Skeletal muscle cell (primary cell): ENCODE measurements at places on chromosomes 7 and 10.

GRCh38 chr7:94348142-94348541, 46.6 kb upstream of the COL1A2 start:
- peak; percentile 83 for DNase-seq

DNA sequence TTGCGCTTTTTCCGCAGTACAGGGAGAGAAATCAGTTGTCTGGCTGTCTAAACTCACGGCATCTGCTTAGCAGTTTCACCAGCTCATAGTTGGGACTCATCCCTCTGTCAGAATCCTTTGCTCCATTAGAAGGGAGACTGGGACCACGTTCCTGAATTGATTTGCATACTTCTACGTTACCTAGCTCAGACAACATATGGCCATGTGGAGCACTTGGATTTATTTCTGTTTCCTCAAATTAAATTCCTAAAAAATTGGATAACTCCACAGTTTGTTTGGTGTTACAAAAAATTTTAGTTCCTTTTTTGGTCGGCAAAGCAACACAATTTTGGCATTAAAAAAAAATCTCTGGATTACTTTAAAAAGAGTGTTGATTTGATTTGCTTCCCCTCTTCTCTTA, 614.0 kb downstream of the AUTS2 start:
- DNase-seq: no peak

- DNase-seq: no peak
Measured at GRCh38 chr7:48058990-48059389, 23.6 kb downstream of the C7orf57 start.

DNA sequence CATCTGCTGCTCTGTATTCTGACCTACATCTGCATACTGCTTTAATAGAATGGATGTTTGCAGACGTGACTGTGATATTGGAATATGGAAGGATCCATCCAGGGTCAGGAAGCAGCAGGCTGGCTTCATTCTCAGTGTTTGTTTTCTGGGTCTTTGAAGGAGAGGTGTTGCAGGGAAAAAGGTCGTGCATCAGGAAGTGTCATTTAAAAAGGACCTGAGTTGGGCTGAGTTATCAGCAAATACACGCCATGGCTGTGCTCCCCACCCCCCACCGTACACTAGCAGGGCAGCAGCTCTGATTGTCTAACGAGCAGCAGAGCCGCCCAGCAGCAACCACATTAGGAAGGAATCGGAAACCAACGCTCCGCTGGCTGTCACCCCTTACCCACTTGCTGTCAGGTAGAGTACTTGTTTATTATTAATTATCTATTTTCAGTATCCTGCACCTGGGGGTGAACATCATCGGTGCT, 63.1 kb upstream of the STEAP1B start:
- DNase-seq: no peak

- no peak for DNase-seq
Measured at GRCh38 chr7:21141476-21141875, 286.4 kb upstream of the SP4 start.

DNA sequence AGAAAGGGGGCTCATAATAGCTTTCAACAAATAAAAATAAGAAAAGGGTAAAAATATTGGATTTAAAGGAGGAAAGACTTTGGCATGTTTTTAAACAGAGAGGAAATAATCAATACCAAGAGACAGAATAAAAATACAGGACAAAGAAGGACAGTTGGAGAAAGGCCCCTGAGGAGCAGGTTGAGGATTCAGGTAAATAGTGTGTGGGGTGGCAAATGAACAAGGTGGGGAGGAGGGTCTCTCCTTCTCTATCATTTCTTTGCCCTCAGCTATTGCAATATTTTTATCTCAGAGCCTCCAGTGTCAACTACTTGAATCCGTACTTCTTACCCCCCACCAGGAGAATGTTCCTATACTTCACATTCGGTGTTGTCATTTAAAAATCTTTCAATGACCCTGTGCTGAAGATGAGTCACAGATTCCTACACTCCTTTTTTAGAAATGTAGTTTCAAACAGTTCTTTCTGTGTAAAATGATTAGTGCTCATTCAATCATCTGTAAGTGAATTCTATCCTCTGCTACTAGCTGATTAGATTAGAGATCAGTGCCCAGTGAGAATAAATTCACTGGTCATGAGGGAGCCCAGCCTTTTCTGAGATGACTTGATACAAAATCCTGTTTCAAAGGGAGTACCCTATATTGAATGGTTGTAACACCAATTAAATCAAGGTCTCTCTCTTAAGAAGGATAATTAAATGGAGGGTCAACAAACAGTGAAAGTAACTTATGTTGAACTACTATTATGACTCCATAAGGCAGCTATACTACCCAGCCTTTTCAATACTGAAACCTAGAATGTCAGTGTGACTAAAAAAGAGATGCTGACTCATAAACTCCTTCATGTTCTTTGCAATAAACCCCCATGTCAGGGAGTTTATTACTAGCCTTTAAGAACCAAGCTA, 50.4 kb upstream of the WNT16 start:
- no peak for DNase-seq

GRCh38 chr10:5618042-5618441, 48.4 kb downstream of the ASB13 start:
- DNase-seq: no peak

- DNase-seq: no peak
Measured at GRCh38 chr7:118429141-118429540, 204.6 kb downstream of the ANKRD7 start.

GRCh38 chr7:132584796-132585494, 8.7 kb upstream of the PLXNA4 start:
- no peak for DNase-seq

GRCh38 chr7:75040512-75040911, 33.1 kb downstream of the RCC1L start:
- no peak for DNase-seq

DNA sequence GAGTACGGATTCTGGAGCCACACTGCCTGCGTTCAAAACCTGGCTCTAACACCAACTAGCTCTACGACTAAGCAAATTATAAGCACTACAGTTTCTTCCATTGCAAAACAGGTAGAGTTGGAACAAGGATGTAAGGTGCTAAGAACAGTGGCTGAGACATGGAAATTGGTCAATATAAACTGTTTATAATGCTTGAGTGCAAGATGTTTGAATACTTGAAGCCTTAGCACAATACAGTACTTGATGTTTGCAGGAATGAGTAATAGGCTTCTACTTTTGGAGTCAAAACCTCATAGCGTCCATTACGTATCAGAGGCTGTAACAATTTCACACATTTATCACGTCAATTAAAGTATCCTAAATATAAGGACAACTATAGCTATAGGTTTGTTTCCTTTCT, 6.9 kb downstream of the NT5C2 start:
- DNase-seq: no peak

DNA sequence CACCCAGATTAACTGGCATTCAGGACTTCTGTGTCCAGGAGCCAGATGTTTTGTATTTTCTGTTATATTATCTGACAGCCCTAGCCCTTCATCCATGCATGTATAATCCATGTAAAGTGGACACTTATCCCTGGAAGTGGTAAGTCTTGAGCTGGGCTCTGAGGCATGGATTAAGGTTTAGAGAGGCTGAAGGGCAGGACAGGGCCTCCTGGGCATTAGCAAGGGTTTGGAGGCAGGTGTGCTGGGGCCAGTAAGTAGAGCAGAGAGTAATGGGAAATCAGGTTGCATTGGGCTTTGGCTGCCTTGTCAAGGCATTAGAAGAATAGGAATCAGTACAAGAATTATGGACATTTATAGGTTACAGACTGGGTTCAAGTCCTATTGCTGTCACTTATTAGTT, 138.0 kb downstream of the DYNC1I1 start:
- DNase-seq: no peak

DNA sequence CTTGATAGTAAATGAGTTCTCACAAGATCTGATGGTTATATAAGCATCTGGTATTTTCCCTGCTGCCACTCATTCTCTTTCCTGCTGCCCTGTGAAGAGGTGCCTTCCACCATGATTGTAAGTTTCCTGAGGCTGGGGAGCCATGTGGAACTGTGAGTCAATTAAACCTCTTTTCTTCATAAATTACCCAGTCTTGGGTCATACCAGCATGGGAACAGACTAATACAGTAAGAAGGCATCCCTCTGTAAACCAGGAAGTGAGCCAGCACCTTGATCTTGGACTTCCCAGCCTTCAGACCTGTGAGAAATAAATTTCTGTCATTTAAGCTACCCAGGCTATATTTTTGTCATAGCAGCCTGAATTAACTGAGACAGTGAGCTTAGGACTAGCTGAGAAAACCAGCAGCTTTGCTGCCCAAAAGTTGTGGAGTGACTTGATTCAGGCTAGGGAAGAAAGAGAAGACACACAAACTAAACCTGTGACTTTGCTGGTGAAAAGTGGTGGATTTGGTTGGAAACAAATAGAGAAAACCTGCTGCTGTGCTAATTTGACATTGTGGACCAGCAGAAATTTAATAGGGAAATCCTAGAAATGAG, 29.7 kb downstream of the PALS2 start:
- DNase-seq: no peak

DNA sequence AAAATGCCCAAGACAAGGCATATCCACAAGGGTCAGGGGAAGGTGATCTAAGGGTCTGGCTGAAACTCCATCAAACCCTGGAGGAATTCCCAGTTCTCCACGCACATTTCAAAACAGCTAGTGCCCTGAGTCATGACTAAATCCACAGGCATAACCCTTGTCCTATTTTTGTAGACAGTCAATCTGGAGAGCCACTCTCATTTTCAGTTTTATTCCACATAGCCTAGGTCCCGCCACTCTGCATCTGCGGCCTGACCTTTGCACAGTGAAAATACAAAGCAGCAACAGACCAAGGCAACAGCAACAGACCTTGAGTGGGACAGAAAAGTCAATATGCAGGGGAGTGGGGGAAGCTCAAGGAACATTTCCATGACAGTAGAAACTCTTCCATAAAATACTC, 201.4 kb upstream of the NPVF start:
- peak; percentile 10 for DNase-seq

GRCh38 chr10:108169846-108170245, 1005.3 kb upstream of the SORCS1 start:
- no peak for DNase-seq

- no peak for DNase-seq
Measured at GRCh38 chr7:12327922-12328321, 75.7 kb downstream of the VWDE start.

- DNase-seq: no peak
Measured at GRCh38 chr7:158408318-158408920, 179.2 kb downstream of the PTPRN2 start.

DNA sequence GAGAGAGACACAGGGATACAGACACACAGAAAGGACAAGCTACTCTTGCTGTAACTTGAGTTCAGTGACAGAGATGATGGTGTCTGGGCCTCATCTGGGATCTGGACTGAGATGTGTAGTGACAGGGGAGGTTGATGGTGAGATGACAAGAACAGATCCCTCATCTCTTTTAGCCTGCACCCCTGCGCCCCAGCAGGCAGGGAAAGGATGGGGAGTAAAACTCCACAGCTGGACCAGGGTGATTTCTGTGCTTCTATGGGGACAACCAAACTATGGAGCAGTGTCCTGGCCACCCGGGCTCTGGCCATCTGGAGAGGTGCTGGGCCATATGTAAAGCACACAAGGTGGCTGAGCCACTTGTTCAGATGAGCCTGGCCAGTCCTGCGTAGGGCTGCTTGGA, 4.5 kb upstream of the LRRC18 start:
- DNase-seq: no peak

DNA sequence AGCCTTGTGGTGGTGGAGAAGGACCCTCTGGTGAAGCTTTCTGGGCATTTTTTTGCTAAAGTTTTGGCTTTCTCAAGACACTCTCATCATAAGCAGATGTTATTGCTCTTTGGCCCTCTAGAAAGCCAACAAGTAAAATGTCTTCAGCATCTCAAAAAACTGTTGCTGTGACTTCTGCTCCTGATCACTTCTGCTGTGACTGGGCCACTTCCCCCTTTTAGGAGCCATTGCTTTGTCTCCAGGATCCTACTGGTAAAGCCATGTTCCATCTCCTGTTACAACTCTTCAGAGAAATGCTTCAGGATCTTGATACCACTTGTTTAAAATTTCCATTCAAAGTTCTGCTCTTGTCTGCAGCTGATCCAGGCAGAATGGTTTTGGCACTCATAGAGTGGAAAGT, 10.9 kb downstream of the PARP12 start:
- no peak for DNase-seq

GRCh38 chr7:7504910-7505704, 30.6 kb downstream of the COL28A1 start:
- DNase-seq: no peak

GRCh38 chr10:74994854-74995253, 116.6 kb upstream of the SAMD8 start:
- DNase-seq: no peak

GRCh38 chr10:123160311-123160980, 6.2 kb downstream of the BUB3 start:
- no peak for DNase-seq

DNA sequence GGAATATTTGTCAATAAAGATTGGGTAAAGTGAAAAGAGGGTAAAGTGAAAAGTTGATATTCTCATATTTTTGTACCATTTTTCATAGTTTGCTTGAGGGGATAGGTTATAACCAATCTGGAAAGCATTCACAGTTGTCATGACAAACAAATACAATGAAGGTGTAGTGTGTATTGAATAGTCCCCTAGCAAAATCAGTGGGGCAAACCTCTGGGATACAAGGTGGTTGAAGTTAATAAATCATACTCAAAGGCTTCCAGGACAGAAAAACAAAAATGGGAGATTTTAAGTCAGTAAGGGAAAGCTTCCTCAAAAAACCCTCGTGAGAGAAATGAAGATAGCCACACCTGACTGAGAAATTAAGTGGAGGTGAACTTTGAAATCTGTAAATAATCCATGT, 39.4 kb downstream of the PHTF2 start:
- DNase-seq: no peak

GRCh38 chr7:107914831-107915230, 23.8 kb downstream of the DLD start:
- no peak for DNase-seq

DNA sequence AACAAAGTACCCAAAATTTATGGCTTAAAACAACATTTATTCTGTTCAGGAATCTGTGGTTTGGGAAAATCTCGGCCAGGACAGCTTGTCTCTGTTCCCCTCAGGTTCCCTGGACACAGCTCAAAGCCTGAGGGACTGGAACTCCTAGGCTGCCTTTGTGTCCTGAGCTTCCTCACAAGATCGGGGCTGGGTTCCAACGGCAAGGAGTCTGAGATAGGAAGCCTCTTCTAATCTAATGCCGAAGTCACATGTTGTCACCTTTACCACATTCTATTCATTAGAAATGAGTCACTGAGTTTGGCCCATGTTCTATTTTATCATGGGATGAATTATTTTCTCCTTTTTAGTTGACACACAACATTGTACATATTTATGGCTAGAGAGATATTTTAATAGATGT, 80.5 kb downstream of the ANKRD26 start:
- DNase-seq: no peak

GRCh38 chr10:24597426-24597825, 126.3 kb downstream of the ARHGAP21 start:
- no peak for DNase-seq
